ENCODE measurements at places on chromosomes 3 and 15.

DNA sequence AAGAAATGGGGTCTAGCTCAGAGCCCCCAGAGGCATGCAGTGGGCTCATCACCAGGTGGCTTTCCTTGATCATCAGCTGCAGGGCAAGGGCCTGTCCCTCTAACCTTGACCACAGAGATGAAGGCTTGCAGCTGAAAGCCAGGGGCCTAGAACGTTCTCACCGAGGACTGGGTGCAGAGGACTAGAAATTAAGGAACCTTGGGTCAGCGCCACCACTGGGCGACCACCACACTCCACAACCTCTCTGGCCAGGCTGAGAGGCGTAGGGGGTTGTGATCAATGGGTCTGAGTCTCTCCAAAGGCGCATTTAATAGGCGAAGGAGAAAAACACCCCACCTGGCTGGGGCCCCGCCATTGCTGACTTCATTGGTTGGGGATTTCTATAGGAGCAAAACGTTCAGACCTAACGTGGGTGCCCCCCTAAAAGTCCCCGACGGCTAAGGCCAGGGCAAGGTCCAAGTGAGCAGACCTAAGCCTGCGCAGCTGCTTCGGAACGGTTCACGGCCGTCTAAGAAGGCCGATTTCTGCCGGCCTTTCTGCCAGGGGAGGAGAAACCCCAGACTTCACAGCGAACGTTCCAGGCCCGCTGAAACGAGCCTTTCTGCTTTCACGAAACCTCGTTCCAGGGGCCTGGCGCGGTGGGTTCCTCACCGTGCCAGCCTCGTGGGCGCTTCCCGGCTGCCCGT is 915 bp downstream of the BCL2L10 start:
- DNase-seq: no peak

DNA sequence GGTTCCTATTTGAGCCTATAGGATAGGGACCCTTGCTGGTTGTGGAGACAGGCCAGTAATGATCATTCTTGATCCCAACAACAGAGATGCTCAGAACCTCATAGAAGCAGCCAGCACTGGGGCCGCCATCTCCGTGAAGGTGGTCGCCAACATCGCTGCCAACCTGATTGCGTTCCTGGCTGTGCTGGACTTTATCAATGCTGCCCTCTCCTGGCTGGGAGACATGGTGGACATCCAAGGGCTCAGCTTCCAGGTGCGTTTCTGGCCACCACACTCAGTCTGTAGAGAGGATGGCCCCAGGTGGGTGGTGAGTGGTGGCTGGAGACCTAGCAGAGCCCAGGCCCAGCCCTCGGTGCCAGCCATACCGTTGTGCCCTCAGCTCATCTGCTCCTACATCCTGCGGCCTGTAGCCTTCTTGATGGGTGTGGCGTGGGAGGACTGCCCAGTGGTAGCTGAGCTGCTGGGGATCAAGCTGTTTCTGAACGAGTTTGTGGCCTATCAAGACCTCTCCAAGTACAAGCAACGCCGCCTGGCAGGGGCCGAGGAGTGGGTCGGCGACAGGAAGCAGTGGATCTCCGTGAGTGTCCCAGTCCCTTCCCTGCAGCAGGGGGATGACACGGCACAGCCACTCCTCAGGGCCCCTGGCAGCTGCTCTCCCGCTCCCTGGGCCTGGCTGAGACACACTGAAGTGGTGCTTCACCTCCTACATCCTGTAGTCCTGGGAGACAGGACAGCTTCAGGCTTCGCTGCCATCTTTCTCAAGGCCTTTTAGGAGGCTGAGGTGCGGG is 46.5 kb upstream of the PDE8A start:
- no peak for DNase-seq

DNA sequence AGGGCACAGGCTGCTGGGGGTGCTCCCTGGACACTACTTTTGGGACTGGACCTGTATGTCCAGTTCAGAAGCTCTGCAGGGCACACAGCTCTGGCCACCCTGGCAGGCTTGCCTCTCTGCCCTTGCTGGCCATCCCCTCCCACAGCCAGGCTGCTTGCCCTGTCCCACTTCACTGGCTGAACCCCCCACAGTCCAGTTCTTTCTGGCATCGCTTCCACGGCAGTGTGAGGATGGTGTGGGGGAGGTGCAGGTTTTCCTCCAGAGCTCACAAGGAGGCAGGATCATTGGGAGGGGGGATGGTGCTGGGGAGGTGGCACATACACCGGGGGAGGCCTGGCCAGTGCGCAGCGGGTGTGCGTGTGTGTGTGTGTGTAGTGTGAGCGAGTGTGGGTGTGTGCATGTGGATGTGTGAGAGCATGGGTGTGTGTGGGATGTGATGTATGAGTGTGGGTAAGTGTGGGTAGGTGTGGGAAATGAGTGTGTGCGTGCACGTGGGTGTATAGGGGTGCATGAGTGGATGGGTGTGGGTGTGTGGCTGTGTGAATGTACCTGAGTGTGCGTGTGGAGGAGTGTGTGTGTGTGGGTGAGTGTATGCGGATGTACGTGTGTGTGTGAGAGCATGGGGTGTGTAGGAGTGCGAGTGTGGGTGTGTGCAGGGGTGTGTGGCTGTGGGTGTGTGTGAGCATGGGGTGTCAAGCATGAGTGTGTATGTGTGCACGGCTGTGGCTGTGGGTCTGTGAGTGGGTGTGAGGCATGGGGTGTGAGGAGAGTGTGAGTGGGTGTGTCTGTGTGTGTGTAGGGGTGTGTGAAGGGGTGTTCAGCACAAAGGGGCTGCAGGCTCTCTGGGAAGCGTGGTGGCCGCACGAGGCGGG is 155.2 kb downstream of the NSMCE3 start:
- no peak for DNase-seq

GRCh38 chr15:60710656-60711055 is 231.7 kb upstream of the ICE2 start:
- DNase-seq: no peak
